ENCODE measurements at places on chromosomes 2 and 18.

GRCh38 chr2:53403792-53404413 lies 363.7 kb upstream of the CHAC2 start:
- no peak for DNase-seq

DNA sequence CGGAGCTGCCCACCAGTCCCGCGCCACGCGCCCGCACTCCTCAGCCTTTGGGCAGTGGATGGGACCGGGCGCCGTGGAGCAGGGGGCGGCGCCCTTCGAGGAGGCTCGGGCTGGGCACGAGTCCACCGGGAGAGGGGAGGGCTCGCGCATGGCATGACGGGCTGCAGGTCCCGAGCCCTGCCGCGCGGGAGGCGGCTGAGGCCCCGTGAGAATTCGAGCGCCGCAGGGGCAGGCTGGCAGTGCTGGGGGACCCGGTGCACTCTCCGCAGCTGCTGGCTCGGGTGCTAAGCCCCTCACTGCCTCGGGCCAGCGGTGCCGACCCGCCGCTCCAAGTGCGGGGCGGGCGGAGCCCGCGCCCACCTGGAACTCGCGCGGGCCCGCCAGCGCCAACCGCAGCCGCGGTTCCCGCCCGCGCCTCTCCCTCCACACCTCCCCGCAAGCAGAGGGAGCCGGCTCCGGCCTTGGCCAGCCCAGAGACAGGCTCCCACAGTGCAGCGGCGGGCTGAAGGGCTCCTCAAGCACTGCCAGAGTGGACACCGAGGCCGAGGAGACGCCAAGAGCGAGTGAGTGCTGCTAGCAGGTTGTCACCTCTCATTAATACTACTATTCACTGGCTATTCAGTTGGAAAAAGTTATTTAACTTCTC lies 3.6 kb upstream of the TTC21B start:
- no peak for DNase-seq

DNA sequence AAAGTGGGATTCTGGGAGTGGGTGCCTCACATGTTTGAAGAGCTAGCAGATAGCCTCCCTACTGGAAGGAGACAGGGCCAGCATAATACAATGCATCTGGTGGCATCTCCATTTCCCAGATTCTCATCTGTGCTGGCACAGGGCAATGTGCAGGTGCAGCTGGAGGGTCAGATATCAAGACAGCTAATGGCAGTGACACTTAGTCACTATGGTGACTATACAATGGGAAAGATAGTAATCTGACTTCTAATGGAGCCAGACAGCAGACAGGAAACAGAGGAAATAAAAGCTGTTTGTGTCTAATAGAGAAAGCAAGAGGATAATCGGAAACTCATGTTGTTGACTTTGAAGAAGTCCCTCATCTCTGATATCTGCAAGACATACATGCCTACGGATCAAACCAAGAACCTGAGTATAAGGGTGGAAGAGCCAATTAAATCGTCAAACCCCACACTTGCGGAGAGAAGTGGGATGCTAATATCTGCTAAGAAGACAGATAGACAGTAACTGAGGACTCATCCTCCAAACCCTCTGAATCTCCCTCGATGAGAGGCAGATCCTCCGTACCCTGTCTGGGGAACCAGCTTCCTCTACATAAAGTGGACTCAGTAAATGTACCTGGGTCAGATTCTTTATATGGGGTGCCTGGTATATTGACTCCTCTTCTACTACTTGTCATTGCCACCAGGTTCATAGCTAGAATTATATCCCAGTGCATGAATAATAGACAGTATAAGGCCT lies 692.7 kb downstream of the SOCS6 start:
- no peak for DNase-seq

DNA sequence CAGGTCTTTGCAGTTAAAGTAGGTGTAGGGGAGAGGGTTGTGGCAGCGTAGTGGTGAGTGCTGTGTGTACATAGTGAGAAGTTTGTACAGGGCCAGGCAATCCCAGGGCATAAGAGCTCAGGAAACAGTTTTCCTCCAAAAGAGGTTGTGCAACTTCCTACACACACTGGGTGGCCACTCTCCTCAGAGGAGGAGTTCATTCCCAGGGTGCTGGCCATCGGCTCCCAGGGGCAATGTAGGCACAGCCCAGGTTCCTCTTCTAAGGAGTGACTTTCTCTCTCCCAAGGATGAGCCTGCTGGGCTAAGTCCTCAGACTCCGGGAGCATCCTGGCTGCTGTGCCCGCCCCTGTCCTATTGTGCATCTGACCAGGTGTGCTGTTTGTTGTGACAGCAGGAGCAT lies 3.0 kb downstream of the ACOXL start:
- no peak for DNase-seq

- DNase-seq, result no peak
Measured at GRCh38 chr2:36277146-36277808, 78.3 kb upstream of the CRIM1 start.
